ENCODE measurements at places on chromosomes 13 and 19.

GRCh38 chr19:7427944-7428343 is 60.9 kb downstream of the PEX11G start:
- DNase-seq: no peak

DNA sequence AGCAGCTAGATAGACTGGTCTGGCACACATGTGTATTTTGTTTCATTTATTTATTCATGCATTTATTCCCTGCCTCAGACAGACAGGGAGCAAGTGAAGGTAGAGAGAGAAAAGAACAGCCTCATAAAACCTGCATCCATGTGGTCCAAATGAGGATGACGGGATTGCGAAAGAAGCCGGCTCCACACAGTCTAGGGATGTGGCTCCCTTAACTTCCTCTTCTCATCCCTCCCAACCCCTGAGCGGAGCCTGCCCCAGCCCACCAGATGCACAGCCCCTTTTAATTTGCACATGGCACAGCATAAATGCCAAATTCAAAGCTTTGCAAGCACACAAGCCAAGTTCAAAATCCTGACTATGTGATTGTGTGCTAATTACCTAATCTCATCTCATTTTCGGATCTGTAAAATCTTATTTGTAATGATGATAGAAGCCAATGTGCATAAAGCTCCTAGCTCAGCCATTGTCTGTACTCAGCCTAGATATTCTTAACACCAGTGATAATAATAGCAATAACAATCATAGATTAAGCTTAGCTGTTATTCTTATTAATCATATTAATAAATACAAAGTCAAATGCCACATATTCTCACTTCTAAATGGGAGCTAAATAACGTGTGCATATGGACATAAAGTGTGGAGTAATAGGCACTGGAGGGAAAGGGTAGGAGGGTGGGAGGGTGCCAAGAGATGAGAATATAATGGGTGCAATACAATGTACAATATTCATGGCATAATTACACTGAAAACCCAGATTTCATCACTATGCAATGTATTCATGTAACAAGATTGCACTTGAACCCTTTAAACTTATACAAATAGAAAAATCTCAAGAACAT is 156.3 kb downstream of the DCT start:
- no peak for DNase-seq

DNA sequence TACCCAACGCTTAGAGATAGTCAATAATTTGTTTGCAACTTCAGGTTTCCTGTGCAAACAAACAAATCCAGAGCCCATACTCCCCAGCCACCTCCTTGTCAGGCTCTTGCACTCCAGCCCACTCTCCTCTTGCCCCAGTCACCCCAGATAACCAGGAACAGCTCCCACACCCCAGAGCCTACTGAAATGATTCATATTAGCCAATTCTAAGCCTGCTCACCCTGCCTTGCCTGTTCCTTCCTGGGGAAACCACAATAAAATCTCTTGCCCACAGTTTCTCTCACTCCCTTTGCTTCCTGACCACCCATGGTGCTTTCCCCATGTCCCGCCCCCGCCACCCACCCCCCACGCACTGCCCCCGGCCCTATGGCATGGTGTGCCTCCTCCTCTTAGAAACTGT is 3.8 kb upstream of the ACTL9 start:
- DNase-seq: no peak

DNA sequence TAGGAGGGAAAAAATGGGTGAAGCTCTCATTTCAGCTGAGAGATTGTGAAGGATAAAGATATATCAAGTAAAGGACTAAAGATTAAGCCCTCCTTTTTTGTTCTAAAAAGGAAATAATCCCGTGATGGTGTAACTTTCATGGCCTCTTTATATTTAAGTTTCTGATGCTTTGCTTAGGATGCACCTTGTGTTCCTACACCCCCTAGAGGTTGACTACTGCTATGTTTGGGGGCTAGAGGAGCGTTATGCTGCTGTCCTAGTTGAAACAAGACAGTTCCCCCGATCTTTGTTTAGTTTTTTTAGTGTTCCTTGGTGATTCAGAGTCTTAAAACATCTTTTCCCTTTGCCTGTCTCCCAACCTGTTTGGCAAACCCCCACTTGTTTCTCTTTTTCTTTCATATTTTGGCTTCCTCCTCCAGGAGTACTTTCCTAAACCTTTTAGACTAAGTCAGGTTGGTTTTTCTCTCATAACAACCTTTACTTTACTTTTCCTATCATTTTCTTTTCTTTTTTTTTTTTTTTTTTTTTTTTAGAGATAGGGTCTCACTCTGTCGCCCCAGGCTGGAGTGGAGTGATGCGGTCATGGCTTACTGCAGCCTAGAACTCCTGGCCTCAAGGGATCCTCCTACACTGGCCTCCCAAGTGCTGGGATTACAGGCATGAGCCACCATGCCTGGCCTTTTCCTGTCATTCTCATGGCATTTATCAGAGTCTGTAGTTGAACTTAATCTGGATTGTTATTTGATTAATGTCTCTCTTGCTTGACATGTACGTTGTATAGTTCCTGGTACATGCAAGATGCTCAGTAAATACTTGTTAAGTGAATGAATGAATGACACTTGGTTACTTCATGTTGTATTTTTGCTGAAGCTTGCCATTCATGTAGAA is 2.8 kb downstream of the UBA2 start:
- peak; percentile 36 for DNase-seq

All from GM18507 (cell line).